ENCODE measurements at places on chromosomes 4 and X.
A peak's percentile ranks its signal among the peaks of the same experiment; 100 is the strongest.

DNA sequence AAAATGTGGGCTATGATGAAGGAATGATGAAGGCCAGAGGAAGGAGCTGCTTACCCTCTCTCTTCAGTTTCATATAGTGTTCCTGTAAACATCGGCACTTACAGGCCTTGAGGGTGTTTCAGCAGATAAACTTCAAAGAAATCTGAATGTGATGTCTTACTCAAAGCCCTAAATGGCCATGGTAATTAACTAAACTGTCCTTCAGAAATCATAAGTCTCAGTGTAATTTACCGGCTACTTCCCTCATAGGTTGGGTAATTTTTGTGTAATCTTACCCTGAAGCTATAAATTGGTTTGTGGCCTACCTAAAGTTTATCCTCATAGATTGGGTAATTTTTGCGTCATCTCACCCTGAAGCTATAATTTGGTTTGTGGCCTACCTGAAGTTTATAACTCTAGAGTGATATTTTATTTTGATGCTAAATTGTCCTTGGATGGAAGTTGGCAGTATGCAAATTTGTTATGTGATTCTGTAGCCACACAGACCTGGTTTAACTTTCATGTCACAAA is 2700.3 kb downstream of the ARAP2 start:
- DNase-seq = no peak

GRCh38 chr4:70623323-70623722 is 5.2 kb upstream of the ENAM start:
- no peak for DNase-seq

DNA sequence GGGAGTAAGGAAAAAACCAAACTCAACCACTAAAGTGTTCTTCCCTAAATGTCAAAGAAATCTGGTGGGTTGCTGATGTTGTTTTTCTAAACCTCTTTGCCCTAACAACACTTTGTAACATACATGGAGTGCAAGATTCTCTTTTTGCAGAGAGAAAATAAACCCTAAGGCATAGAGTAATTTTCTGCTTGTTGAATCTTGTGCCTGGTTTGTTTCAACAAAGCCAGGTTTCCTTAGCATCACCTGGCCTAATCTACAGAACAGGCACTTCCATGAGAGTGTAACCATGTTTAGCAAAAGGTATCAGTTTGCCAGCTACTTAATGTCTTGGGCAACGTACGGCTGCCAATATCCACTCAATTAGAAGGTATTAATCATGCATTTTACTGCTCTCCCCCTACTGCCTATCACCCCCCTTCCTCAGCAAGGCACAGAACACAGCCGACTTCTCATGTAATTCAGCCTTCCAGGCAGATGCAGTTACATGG is 219.2 kb downstream of the MAML3 start:
- no peak for DNase-seq

- no peak for DNase-seq
Observed at GRCh38 chrX:50818986-50819385, 5.0 kb upstream of the SHROOM4 start.

DNA sequence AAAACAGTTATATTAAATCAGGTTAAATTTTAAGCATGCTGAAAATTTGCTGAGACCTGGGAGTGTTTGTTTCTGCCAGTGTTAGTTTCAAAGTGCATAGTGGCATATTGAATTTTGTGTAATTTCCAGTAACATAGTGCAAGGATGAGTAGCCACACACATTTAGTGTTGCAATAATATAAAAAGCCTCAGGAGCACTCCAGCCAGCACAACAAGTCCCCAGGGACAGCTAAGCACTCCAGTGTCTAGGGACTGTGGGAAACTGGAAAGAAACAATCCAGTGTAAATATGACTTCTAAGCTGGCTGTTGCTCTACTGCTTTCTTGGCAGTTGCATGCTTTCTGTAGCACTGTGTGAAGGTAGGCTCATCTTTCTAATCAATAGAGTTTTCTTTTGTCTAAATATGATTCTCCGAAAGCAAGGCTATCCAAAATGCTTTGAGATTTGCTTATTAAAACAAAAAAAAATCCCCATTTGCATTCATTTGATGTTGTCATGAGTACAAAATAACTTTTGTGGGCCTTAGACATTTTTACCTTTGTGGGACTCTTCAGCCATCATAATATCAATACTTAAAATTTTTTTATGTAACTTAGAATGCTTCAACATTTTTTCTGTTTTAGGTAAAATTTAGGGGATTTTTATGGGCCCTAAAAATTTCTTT is 24.2 kb upstream of the CXCL2 start:
- peak; percentile 38 for DNase-seq

GRCh38 chr4:3186609-3187008 is 62.4 kb upstream of the MSANTD1 start:
- no peak for DNase-seq

GRCh38 chr4:84875636-84876371 is 90.7 kb downstream of the WDFY3 start:
- no peak for DNase-seq

DNA sequence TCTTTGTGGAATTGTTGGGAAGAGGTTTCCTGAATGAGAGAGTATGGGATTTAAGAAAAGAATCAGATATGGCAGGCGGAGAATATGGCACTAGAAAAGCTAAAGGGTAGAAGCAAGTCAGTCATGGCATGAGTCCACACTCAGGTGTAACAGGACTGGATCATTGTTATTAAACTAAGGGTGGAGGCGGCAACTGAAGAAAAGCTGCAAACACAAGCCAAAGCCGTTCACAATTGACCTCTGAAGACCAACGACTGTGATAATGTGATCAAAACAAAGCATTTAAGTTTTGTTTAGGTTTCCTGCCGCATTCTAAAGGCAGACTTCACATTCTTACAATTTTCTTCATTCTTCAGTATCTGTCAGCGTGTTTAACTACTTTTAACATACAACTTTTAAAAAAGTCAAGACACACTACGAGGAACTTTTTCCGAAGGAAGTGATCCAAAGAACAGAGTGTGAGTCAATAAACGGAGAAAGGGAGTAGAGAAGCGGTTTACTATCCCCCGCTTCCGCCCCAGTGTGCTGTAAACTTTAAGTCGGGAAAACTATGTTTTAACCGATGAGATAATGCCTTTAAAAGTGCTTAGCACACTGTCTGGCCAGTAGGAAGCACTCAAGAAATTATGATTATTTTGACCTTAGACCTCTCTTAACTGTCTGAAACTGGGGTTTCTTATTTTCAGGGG is 909 bp upstream of the SLAIN2 start:
- DNase-seq = peak; percentile 55

DNA sequence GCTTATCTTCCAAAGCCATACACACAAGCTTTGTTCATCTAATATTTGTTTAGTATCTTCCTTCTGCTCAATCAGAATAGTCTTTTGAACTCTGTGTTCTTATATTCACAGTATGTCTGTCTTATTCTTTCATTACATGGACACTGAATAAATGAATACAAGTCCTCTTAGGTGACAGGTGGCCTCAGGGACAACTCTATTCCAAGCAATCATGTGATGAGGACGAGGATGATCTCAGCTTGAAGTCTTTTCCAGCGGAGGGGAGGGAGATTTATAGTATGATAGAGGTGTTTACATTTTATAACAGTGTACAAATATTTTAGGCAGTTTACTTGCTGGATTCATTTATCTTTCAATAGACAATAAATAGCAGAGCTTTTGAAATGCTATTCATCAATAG is 300.4 kb downstream of the NLGN4X start:
- no peak for DNase-seq

GRCh38 chr4:173998471-173999144 is 284.9 kb downstream of the FBXO8 start:
- DNase-seq = no peak

- DNase-seq = no peak
Observed at GRCh38 chr4:148893095-148893494, 450.9 kb upstream of the NR3C2 start.
